Pulmonary artery endothelial cell (primary cell): ENCODE measurements at places on chromosomes 3 and 15.

GRCh38 chr15:56052395-56053045, 59.1 kb upstream of the NEDD4 start:
- DNase-seq = peak; percentile 27

GRCh38 chr3:100150473-100150872, 36.2 kb upstream of the FILIP1L start:
- no peak for DNase-seq

DNA sequence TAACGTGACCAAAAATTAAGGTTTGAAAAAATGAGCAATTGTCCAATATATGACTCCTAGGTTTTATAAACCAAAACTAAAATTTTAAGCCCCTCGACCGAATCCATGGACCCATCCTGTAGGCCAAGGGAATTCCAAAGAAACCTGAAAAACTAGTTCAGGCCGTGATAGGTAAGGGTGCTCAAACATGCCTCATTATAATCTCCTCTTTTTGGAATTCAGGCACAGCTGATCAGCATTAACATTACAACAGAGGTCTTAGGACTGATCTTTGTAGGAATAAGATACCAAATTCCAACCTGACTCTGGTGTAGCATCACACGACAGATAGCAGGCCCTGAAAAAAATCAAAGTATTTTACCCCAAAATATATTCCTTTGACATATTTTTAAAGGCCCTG, 155.7 kb downstream of the NEK10 start:
- no peak for DNase-seq

GRCh38 chr3:132629928-132630327, 29.7 kb downstream of the ACAD11 start:
- peak; percentile 37 for DNase-seq

DNA sequence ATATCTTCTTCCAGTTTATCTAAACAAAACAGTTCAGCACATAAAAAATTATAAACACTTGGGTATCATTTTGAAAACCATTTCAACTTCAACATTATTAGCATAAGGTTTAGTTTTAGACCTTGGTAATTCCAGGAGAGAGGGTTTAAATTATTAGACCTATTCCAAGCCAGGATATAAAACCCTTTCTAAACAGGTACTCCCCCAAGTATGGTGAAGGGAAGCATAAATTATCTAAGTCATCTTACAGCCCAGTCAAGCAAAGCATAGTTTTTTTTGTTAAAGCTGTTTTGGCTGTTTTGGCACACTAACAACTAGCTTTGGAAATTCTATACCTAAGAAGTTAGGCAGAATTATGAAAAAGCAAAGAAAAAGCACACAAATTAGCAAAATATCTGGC, 87.3 kb downstream of the FBN1 start:
- DNase-seq = no peak

- DNase-seq = no peak
These were observed 683.6 kb upstream of the ROBO1 start for GRCh38 chr3:80451393-80451792.

DNA sequence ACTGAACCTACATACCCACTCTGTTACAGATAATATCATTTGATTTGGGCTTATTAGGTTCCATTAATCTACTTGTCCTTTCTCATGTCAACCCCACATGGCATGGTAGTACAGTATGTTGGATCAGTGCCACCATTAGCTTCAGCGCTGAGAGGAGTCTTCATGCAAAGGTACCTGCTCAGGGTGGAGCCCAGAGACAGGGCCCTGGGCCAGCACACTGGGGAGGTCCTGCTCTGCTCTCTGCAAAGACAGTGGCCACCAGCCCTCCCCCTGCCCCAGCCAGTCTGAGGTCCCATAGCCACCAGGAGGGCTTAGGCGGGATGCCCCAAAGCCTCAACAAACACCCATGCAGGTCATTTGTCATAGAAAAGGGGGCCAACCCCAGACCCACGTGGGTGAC, 71.0 kb downstream of the ATP10A start:
- no peak for DNase-seq

DNA sequence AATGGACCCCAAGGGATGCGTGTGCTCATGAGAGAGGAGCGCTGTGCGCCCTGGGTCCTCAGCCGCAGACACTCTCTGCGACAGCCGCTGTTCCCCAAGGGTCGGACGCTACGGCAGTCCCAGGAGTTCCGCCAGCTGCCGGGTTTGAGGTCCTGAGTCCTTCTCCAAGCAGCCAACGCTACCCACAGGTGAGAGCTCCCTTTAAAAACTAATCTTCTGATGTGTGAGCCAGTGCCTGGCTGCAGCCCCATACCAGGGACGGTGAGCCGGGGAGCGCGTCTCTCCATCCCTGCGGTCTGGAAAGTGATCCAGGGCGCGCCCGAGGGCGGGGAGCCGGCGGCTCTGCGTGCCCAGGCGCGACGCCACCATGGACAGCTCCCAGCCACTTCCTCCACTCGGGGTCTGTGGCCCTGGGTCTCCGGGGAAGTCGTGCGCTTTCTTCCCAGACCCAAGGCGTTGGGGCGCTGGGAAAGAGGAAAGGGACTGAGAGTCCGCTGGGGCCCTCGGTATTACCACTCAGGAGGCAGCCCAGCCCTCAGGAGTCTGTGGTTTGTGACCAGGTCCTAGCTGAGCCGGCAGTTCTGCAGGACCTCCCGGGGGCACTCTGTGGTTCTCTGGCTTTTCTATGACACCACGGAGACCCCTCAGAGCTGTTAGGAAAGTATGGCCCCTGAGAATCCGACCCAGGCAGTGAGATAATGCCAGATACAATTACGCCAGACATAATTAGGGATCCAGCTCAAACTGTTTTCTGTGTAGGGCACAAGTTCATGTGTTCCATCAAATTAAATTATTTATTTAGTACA, 1.4 kb downstream of the CEMIP start:
- DNase-seq = no peak

- no peak for DNase-seq
These were observed 56.6 kb upstream of the CSTA start for GRCh38 chr3:122268257-122269024.

DNA sequence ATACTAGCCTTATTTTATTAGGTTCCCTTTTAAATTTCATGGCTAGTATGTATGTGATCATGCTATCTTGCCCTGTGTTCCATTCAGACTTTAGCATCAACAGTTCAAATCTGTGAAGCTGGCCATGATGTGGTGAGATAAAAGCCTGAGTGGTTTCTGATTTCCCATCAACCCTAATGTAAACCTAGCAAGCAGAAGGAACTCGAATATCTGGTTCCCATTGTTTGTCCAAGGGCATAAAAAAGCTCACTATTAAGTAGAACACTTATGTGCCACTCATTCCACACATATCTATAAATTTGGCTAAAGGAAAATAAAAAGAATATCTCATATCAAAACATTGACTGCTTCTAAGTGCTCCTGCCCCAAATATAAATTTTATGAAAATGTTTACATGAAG, 311.7 kb downstream of the CADM2 start:
- no peak for DNase-seq

DNA sequence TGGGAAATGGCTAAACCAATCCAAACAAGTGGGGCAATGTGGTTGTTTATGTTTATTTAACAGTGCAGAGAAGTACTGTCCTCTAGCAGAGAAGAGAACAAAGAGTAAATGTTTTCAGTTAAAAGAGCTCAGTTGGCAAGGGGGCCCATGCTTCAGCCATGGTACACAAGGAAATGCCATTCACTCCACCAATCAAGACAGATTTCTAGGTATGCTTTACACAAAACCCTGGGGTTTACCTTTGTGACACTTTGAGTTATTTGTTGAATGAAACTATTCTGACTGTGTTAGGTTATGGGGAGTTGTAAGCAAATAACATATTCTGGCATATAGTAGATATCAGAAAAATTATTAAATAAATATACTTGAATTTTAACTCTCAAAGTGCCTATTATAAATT, 228.5 kb upstream of the MME start:
- DNase-seq = no peak

- DNase-seq = no peak
These were observed 24.7 kb upstream of the OR5K4 start for GRCh38 chr3:98328933-98329332.

- no peak for DNase-seq
These were observed 61.8 kb downstream of the HACD2 start for GRCh38 chr3:123523023-123523412.

- DNase-seq = no peak
These were observed 528.4 kb upstream of the SEMA6D start for GRCh38 chr15:47188758-47189507.

- DNase-seq = no peak
These were observed 6.4 kb upstream of the GALK2 start for GRCh38 chr15:49163678-49164077.

DNA sequence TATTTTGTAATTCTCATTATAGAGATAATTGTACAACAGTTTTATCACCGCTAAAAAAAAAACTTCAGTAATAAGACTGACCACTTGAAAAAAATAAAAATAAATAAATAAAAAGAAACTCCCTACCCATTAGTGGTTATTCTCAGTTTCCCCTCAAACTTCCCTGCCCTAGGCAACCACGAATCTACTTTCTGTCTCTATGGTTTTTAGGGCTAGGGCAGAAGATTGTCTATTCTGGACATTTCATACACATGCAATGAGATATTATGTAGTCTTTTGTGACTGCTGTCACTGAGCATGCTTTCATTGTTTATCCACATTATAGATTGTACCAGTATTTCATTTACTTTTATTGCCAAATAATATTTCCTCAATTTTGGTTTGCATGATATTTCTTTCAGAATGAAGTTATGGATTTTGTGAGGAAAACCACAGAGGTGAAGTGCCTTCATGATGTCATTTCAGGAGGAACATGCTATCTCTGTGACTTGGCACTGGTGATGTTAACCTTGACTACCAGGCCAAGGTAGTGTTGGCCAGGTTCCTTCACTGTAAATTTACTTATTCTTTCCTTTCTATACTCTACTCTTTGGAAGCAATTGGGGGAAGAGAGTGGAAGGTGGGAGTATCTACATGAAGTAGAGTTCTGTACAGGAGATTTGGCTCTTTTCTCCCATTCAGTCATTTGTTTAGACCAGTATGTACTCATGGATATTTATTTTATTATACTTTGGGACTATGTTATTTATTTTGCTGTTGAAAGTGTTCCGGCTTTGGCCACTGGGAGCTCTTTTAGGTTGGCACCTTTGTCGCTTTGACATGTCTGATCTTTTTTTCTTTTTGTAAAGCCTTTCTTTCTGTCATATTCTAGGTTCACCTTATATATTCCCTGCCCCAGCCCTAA, 86.3 kb downstream of the GMPS start:
- DNase-seq = no peak
